Stimulated activated CD4-positive, alpha-beta T cell treated with anti-CD3 and anti-CD28 coated beads, Interleukin-4, amount 100 ng/mL, for 48 hours (primary cell): ENCODE measurements at places on chromosomes 1 and 21.

DNA sequence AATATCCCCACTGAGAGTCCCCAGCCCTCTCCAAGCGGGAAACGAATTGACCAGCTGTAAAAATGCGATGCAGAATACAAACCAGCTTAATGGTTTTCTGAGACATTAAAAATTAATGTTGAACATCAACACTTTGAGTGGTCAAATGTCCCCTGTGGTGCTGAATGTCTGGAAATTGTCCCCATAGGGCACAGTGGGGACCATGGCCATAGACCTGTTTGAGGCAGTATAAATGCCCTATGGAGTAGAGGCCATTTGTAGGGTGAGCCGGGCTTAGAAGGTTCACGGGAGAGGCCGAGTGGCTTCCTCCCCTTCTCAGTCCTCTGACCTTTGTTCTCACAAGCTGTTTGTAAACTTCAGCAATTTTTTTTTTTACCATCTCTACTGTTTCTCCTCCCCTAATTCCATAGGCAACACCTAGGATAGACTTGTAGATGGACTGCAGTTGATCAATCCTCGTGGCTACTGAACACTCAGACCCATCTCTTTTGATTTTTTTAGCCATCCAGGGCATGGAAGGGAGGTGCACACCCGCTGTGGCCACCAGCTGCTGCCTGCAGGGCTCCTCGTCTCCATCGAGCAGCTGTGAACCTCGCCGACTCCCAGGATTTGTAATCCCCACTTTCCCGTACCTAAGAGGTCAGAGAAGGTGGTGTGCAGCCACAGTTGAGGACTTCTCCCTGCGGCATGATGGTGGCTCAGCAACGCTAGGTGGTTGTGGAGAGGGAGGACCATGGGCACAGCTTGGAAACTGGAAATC lies 41.0 kb downstream of the KAZN start:
- no peak for DNase-seq

DNA sequence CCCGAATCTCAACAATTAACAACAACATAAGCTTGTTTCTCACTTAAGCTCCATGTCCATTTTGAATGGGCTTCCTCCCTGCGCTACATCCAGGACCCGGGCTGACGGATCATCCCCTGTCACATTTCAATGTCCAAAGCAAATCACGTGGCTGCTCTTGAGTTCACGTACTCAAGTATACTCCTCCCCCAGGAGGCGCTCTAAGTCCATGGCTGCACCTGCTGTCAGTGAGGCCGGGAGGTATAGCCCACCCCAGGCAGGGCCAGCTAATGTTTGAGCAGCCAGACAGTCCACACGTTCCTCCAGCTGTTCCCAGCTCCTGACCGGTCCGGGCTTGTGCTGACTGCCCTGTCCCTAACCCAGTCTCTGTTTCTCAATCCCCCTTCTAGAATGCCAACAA lies 220.8 kb downstream of the SLC35F3 start:
- DNase-seq = peak; percentile 45

- DNase-seq = no peak
Measured at GRCh38 chr1:23276531-23276930, 59.2 kb upstream of the HTR1D start.

GRCh38 chr1:101496109-101496508 lies 259.3 kb downstream of the S1PR1 start:
- no peak for DNase-seq

DNA sequence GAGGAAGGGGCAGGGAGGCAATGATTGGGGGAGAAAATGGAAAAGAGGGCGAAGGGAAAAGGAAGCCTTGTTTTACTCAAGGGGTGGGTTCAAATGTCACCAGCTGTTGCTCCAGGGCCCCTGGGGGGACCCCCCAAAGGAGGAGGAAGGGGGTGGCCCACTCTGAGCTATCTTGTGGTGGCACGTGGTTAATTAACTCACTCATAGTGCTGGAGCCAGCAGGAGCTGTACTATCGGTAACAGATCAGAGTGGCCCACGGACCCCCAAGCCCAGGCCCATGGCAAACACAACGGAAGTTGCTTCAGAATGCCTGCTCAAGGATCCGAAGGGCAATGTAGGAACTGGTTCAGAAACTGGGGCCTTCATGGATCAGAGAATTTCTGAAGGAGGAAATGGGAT lies 7.2 kb downstream of the TFF2 start:
- DNase-seq = no peak

- DNase-seq = peak; percentile 20
Measured at GRCh38 chr1:20187103-20187812, 940 bp upstream of the PLA2G2C start.

DNA sequence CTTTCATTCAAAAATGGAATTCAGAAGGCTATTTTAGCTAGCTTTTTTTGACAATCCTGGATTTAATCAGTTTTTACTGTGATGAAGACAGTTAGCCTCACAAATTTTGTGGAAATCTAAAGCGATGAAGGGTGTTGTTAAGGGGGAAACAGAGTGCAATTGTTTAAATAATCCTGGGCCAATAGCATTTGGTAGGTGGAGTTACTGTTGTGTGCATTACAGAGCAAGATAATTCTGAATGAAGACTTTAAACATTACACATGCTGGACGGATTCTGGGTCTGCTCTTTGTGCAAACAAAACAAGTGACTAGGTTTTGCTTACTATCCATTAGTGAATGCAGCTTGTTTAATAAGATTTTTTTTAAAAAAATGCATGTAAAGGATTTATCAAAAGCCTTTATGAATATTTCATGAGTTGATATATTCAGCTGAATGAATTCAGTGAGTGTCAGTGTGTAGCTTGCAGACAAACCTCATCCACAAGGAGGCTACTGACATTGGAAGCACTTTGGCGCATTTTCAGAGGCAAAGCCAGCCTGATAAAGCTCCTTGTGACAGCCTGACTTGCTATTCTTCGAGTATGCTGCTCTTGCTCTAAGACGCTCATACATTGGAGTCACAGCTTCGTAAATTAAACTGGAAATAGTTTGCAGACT lies 199.6 kb downstream of the PDE4B start:
- no peak for DNase-seq

DNA sequence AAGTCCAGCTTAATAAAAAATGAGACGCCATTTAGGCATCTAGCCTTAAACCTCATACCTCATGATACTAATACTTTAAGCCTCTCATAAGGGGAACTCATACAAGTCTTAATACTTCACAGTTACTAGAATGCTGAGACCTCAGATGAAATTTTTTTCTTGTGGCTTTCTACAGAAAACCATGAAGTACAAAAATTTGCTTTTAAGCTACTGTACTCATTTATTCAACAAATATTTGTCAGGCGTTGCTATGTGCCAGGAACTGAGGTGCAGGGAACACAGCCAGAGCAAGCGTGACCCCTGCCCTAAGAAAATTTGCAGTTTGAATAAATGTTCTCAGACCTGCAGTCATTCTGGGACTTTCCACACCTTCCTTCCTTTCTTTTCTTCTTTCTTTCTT lies 150.6 kb downstream of the MRPL39 start:
- DNase-seq = peak; percentile 47

- no peak for DNase-seq
Measured at GRCh38 chr1:212529211-212529741, 79.3 kb upstream of the ATF3 start.

DNA sequence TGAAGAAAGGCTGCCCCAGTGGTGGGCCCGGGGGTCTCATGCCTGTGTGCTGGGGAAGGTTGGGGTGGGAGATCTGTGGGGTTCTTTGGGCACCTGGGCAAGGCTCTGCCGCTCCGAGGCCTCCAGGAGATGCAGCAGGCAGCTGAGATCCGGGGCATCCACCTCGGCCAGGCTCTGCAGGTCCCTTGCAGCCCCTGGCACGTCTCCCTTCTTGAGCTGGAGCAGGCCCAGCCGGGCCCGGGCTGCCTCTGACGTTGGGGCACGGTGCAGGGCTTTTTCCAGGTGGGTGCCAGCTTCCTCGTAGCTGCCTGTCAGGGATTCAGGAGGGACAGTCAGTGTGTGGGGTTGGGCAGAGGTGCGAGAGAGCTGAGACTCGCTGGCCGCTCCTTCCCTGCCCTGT lies 11.4 kb upstream of the MMEL1 start:
- DNase-seq = no peak

- no peak for DNase-seq
Measured at GRCh38 chr1:179702946-179703539, 40.0 kb upstream of the FAM163A start.

DNA sequence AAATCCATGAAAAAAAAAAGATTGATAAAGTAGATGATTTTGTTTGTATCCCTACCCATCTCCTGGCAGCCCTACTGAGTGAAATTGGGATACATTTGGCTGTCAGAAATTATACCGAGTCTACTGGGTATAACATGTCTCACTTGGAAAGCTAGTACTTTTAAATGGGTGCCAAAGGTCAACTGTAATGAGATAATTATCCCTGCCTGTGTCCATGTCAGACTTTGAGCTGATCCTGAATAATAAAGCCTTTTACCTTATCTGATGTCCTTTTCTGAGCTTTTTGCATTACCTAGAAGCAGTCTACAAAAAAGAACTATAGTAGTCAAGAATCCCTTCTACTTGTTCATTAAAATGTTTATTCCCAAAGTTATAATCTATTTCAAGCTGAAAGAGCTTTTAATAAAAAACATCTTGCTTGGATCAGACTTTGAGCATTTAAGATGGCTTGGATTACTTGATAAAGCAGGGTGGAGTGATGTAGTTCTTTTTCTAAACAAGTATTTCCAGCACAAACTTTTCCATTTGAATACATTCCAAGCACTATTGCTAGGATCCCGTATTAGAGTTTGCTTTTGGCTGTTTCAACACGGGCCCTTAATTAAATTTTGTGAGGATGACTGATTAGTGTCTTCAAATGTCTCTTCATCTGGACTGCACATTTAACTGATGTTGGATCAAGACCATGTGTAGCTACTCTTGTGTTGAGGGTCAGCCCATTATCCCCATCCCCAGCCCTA lies 69.2 kb downstream of the DTL start:
- DNase-seq = no peak

DNA sequence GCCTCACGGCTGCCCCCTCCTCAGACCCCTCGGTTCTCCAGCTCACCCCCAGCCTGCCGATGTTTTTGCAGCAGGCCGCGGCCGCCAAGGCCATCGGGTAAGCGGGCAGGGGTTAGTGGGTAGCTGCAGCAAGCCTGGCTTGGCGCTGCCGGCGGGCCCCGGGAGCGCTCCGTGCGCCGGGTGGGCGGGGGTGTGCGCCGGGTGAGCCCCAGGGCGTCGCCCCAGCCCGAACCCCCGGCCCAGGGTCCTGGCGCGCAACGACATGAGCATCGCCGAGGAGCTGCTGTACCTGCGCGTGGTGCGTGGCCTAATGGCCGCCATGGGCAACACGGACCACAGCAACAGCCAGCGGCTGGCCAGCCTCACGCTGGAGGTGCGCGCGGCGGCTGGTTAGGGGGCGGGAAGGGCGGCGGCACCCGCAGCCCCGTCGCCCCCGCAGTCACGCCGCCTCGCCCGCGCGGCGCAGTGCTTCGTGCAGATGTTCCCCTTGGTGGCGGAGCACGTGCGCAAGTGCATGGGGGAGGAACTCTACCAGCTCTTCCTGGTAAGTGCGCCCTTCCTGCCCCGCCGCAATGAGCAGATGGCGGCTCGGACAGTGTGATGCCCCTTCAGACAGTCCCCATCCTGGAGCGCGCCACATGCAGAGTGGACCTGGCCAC lies 6.5 kb downstream of the RNU5D-1 start:
- no peak for DNase-seq
